ENCODE measurements at places on chromosomes 7 and 10. TPM values are rescaled to one million over a fixed set of nuclear protein-coding genes. Genes with fewer than 3 reads are reported as not detected.

Gene LHFPL3
- total RNA-seq, result not detected

Gene MALRD1
- 2.9 TPM for total RNA-seq

Gene UCN3
- total RNA-seq, result not detected

Gene CALN1
- total RNA-seq, result not detected

Gene FAM25A
- not detected for total RNA-seq

Gene TEX47
- not detected for total RNA-seq

Gene LIPJ
- total RNA-seq, result under 0.01 TPM

Gene VAX1
- total RNA-seq, result not detected

Gene INHBA
- 97.8 TPM for total RNA-seq

Gene LIPN
- not detected for total RNA-seq

Gene AGR3
- not detected for total RNA-seq

Gene ZNF736
- total RNA-seq, result 14.4 TPM

Gene FAM185A
- total RNA-seq, result 7.6 TPM

Gene CHN2
- total RNA-seq, result under 0.01 TPM

Gene OR2A12
- total RNA-seq, result not detected

Gene SFTPD
- total RNA-seq, result 0.36 TPM

Gene RPEL1
- total RNA-seq, result 0.29 TPM

Gene MPP7
- total RNA-seq, result 2.2 TPM

Gene CDHR3
- 6.5 TPM for total RNA-seq

Gene UTF1
- not detected for total RNA-seq

Gene PRPS1L1
- not detected for total RNA-seq

Gene MEIG1
- total RNA-seq, result 1.2 TPM

Gene UPP1
- total RNA-seq, result 30.4 TPM

Gene SYT15
- under 0.01 TPM for total RNA-seq

Gene BLOC1S2
- total RNA-seq, result 51.3 TPM

Gene CHCHD2
- 202 TPM for total RNA-seq

Gene ZNF425
- 4.7 TPM for total RNA-seq

Gene TMEM140
- 13.8 TPM for total RNA-seq

Gene NPC1L1
- not detected for total RNA-seq

Gene MRLN
- not detected for total RNA-seq

Gene KEL
- total RNA-seq, result not detected

Gene FAM25G
- not detected for total RNA-seq

Gene HOXA11
- 14.4 TPM for total RNA-seq

Gene CLEC2L
- not detected for total RNA-seq

Gene NPY4R2
- total RNA-seq, result not detected

Gene CRHR2
- not detected for total RNA-seq

Gene MKRN1
- 71.6 TPM for total RNA-seq

Gene FAM180A
- 28.9 TPM for total RNA-seq

Gene RBP3
- total RNA-seq, result not detected

Gene ZC3HAV1
- 44.5 TPM for total RNA-seq

Gene PTF1A
- total RNA-seq, result not detected

Gene INSYN2A
- total RNA-seq, result 0.36 TPM

Gene GPR26
- total RNA-seq, result not detected

Gene NEUROG3
- not detected for total RNA-seq

Gene CUZD1
- total RNA-seq, result 0.59 TPM

Gene TAS2R41
- not detected for total RNA-seq

Gene CACNB2
- under 0.01 TPM for total RNA-seq

Gene DYNC1I1
- total RNA-seq, result 2.2 TPM

Gene NODAL
- total RNA-seq, result not detected

Gene AOC1
- not detected for total RNA-seq

Gene TUBB8
- not detected for total RNA-seq

All from osteoblast (primary cell).